ENCODE measurements at places on chromosomes 3 and 15.

DNA sequence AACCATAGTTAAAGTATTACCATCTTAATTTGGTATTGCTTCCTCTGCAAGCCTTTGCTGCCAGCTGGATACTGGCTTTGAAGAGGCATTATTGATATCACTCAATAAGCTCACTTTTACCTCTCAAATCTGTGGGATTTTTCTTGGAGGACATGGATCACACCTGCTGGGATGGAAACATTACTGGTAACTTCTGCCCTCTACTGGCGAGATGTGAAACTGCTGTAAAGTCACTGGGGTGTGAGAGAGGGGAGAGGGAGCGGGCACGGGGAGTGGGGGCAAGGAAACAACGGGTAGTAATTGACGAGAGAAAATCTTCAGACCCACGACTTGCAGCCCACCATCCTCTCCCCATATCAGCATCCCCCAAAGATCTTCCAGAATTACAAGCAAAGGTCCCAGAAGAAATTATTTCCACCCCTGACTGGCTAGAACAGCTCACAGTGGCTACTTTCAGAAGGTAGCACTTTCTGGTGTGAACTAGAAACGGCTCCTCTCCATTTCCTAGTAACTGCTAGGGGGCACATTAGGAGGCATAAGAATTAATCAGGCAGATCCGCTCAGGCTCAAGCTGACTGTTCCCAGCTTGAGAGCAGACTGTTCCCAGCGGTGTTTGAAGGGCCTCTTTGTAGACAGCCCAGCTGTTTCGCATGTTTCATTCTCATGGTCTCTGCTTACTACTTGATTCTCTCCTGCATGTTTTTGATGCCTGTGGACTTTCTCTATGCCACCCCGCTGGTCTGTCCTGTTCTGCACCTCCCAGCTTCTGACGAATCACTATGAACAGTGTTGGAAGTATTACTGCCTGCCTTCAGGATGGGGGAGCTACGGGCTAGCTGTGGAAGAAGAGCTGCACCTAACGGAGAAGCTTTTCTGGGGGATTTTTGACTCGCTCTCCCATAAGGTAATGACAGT lies 230.4 kb upstream of the CHRM5 start:
- DNase-seq: no peak

DNA sequence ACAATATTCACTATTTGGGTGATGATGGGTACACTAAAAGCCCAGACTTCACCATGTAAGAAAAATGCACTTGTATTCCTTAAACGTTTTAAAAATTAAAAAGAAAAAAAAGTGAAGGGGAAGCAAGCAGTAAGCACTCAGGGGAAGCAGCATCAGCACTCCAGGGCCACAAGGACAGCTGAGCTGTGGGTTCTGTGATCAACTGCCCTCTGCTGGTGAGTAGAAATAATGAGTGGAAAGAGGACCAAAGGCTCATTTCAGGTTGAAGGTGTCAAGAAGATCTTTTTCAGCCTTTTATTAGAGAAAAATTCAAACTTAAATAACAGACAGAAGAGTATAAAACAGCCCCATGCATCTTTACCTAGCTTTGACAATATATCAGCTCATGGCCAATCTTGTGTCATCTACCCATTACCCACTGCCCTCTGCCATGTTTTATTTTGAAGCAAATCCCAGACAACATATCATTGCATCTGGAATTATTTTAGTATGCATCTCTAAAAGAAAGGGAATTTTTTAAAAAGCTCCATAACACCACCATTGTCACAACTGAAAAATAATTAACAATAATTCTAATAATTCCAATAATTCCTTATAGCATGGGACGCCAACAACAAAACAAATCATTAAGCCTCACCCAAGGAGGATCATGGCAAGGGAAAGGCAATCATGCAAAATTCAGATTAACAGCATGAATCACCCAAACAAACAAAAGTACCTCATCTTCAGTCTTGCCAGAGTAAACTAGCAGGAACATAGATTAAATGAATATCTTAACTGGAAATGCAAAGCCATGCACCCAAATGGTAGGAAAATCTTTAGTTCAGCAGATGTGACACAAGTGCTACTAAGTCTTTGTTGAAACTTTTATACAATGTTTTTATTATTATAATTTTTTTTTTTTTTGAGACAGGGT lies 42.5 kb downstream of the TAMM41 start:
- DNase-seq: no peak

DNA sequence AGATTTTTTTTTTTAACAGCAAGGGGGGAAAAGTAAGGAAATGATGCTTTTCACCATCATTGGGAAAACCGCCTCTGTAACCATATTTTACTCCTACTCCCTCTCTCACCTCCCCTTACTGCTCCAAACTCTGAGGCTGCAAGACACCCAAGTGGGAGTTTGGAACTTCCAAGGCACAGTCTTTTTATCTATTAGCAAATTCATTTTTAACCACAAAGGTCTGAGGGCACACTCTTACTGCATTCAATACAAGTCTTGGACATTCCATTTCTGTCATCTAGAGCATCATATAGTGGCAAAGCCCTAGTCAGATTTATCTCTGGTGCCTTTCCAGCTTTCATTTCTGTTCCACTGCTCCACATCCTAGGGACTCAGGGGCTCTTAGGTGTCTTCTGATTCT lies 13.2 kb downstream of the FAM162A start:
- DNase-seq: no peak

GRCh38 chr3:5384557-5385236 lies 197.2 kb downstream of the EDEM1 start:
- no peak for DNase-seq

DNA sequence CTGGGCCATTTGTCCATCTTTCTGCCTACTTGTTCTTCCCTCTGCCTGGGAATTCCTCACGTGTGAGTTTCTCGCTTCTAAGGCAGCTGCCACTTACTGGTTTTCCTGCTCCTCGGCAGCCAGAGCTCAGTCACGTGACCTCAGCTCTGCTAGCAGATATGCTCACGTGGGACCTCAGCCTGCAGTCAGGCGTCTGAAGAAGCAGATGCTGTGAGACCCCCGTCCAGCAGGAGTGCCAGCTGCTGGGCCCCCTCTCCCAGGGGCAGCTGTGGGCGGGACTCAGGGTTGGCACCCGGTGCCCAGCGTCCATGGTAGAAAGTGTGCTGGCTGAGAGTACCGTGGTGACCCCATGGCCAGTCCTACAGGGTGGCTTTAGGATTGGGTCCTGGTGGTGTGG lies 161.3 kb upstream of the TLE3 start:
- peak; percentile 11 for DNase-seq

- no peak for DNase-seq
These were observed 145.1 kb downstream of the LSAMP start for GRCh38 chr3:116300226-116300625.

All from stimulated activated CD4-positive, alpha-beta T cell treated with anti-CD3 and anti-CD28 coated beads, Interleukin-1b, Interleukin-23, amount 100 ng/mL, for 1 hour (primary cell).